HCEC 1CT (cell line): ENCODE measurements at places on chromosomes 4 and X.

- no peak for DNase-seq
Observed at GRCh38 chrX:152861116-152861515, 30.3 kb downstream of the NSDHL start.

DNA sequence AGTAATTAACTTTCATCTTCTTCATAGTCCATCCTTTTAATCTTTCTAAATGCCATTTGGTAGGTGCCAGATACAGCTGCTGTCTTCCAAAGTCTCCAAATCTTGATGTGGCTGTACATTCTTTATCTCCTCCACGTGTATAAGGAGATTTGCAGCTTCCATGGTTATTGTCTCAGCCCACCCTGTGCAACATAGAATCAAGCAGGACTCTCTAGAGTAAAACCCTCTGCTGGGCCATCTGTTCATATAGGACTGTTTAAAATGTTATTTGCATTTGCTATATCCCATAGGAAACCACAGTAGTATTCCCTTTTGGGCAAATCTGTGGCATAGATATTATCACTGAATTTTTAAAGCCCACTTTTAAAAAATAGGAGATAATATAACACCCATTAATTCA lies 527.2 kb upstream of the EPHA5 start:
- DNase-seq: no peak

GRCh38 chr4:133910165-133910564 lies 291.4 kb downstream of the PABPC4L start:
- DNase-seq: no peak

GRCh38 chr4:139900964-139901376 lies 235.4 kb downstream of the MGST2 start:
- no peak for DNase-seq

DNA sequence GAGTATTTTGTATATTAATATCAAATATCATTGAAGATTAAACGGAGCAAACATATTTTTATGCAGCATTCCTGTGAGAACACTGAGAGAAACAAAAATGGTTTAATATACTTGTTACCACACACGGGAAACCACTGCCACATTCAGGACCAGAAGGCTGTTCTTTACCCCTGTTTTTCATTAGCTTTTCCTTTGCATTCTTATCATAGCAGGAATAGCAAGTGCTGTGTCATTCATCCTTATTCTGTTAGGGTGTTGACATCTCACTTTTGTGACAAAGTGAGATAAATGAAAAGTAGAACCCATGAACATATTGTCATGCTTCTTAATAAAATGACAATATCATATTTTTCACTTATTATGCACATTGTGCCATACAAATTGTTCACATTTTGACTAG lies 212.4 kb upstream of the NDST4 start:
- no peak for DNase-seq

DNA sequence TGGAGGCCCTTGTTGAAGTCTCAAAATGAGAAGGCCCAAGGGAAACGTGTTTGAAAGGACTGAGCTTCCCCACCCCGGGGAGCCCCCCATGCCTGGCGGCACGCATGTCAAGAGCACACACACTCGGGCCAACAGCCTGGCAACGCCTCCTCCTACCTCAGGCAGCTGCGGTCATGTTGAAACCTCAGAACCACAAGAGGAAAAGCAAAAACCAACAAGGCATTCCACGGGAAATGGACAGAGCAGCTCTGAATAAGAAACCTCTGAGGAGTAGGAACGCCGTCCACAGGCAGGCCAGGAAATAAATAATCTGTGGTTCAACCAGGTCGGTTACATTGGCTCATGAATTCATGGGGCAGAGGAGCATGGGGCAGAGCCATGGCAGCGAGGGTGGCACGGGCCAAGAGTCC lies 95.7 kb upstream of the AFAP1 start:
- no peak for DNase-seq

DNA sequence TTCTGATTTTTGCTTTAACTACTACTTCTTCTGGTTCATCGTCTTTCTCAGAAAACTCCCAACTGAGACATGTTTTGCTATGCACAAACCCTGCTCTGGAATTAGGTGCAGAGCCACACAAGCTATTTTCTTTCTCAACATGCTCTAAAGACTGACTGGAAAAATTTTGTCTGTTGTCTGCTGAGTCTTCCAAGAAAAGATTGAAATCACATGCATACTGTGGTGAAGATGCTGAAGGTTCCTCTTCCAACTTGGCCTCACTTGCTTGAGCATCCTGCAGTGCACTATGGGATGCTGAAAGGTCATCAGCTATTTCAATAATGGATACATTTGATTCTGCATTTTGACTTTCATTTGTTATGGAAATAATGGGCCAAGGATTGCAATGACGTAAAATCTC lies 24.1 kb downstream of the PIN4 start:
- DNase-seq: no peak

DNA sequence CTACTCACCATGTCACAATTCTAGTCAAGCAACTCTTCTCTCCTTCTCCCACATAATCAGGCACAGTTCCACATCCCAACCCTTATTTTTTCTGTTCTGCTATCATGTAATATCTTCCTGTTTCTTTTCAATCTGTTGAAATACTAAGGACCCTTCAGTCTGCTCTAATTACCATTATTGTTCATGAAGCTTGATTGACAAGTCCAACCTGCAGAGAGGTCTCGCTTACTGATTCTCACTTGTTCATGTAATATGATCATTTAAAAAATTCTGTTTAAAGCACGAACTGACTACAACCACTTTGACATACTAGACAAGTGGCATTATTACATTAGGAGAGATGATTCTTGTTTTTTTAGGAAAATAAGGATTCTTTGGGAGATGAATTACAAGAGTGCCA lies 108.6 kb upstream of the MAD2L1 start:
- DNase-seq: no peak

GRCh38 chr4:134708026-134708425 lies 506.4 kb upstream of the PABPC4L start:
- no peak for DNase-seq

DNA sequence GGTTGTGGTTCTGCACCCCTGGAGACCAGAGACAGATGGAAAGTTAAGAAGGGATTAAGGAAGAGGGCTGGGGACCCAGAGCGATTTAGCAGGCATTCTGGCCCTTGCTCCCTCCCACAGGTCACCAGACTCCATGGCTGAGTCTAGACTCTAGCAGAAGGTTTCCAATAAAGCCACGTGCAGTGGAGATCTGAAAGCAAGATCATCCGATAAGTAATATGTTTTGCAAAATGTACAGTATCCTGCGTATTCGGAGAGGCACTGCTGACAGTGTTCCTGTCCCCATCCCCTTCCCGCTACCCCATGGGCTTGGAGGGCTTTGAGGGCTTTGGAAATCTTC lies 531 bp upstream of the GPRIN3 start:
- DNase-seq: no peak

GRCh38 chr4:48668254-48669017 lies 111.6 kb downstream of the FRYL start:
- no peak for DNase-seq

- no peak for DNase-seq
Observed at GRCh38 chr4:61427818-61428495, 227.8 kb downstream of the ADGRL3 start.

DNA sequence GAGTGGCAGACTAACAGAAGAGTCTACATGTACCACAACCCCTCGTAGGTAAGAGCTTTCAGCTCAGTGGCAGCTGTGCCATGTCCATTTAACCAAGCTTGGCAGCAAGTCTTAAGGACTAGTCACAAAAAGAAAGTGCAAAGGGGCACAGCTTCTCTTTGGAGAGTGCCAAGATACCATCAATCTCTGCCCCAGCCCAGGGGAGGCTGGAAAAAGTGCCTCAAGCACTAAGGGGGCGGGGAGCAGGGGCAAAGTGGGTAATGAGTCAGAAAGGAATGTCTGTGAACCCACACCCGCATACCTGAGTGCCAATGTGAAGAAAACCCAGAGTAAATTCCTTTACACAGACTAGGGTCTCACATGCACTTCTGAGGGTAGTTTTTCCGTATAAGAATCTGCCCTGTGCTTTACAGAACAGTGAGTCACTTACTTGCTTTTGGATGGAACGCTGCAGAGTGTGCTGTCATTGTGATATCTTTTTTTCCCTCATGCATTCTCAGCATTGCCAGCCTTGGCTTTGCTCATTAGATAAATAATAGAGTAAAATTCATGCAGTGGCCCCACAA lies 219.8 kb downstream of the ZNF674 start:
- DNase-seq: no peak

- DNase-seq: no peak
Observed at GRCh38 chr4:124209211-124209610, 503.3 kb downstream of the ANKRD50 start.

DNA sequence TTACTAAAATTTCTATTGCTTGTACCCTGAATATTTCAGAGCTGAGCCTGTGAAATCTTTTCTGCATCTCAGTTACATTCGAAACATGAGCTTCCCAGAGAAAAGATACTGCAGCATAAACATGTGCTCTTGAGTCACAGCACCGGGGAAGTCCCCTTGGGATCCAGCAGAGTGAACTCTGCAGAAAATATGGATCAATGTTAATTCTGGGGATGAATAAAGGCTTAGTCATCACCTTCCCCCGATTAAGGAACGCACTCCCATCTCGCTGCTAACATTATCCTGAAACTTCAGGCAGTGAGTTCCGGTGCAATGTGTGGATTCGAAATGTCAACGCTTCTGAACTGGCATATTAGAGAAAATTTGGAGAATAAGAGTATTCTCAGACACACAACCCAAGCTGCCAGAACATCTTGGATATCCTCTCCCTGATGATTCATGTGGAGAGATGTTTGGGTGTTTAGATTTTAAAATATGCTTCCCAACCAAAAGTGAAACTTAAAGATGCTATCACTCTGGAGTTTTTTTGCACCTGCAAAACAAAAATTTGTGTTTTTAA lies 90.8 kb downstream of the IRF2 start:
- peak; percentile 90 for DNase-seq

- DNase-seq: no peak
Observed at GRCh38 chr4:115770046-115770543, 656.7 kb upstream of the NDST4 start.

GRCh38 chr4:124641715-124642381 lies 70.7 kb downstream of the ANKRD50 start:
- peak; percentile 75 for DNase-seq

GRCh38 chr4:145881989-145882388 lies 56.6 kb downstream of the ZNF827 start:
- DNase-seq: no peak

DNA sequence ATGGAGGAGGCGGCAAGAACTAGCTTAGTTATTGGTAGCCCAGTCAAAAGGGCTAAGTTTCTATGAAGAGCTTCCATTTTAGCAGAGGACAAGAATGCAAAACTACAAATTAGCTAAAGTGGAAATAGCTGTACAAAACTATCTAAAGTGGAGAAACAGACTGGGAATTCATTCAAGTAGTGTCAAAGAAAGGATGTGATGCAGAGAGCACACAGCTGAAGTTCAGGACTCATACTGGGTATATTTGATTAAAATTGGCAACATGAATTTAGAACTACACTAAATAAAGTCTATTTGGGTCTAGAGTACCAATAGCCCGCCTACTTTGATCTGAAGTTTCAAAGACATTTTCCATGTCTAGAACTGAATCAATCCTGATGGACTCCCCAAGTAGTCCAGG lies 33.1 kb upstream of the GNRHR start:
- no peak for DNase-seq
